ENCODE measurements at places on chromosomes 3 and 15. TPM values are rescaled to one million over a fixed set of nuclear protein-coding genes. Genes with fewer than 3 reads are reported as not detected.

DNA sequence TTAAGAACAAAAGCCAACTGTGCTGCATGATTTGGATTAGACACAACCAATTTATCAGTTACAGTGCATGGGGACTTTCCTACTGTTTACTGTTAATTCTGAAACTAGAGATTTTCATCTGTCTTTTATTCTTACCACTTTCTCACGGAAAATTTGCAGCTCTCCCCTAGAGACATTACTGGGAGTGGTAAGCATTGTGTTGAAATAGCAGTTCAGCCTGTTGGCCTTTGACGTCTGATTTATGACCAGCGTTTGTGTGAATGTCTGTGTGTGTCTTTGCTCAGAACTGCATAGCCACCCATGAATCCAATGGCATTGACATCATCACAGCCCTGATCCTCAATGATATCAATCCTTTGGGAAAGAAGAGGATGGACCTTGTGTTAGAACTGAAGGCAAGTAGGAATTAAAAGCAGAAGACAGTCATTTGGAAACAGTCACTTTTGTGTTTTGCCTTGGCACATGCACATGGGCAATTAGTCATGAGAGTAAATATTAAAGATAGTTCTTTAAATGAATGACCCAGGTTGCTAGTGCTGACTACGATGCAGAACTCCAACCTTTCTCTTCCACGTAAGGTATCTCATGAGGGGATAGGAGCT is 202.2 kb upstream of the BHLHE40 start:
- H3K27me3 ChIP-seq = no peaks in the 10 kb centered on the region
- peak overlapping the region; percentile 84 for H3K4me3 ChIP-seq
- peak; percentile 36 for DNase-seq

GRCh38 chr3:88151358-88151757 is 1.6 kb downstream of the C3orf38 start:
- peaks cover 46% of the 10 kb centered on the region for H3K4me1 ChIP-seq
- peaks cover 5% of the 10 kb centered on the region for H3K27me3 ChIP-seq
- H3K4me3 ChIP-seq = peak overlapping the region; percentile 96
- no peak for DNase-seq

The TEX264 gene
- total RNA-seq = 37.8 TPM

GRCh38 chr15:23823508-23823907 is 136.4 kb upstream of the NDN start:
- no peaks in the 10 kb centered on the region for H3K36me3 ChIP-seq
- no peak overlapping the region for H3K27ac ChIP-seq

- no peaks in the 10 kb centered on the region for H3K27me3 ChIP-seq
- H3K36me3 ChIP-seq = peaks cover 13% of the 10 kb centered on the region
- DNase-seq = no peak
- peaks cover 13% of the 10 kb centered on the region for H3K4me1 ChIP-seq
- no peak overlapping the region for H3K27ac ChIP-seq
These were observed 36.8 kb downstream of the PFN2 start for GRCh38 chr3:149933858-149934257.

- peaks cover 39% of the 10 kb centered on the region for H3K27me3 ChIP-seq
- H3K27ac ChIP-seq = no peak overlapping the region
- no peak for DNase-seq
- H3K36me3 ChIP-seq = no peaks in the 10 kb centered on the region
- H3K4me3 ChIP-seq = no peak overlapping the region
These were observed 44.6 kb upstream of the POU1F1 start for GRCh38 chr3:87320756-87321626.

DNA sequence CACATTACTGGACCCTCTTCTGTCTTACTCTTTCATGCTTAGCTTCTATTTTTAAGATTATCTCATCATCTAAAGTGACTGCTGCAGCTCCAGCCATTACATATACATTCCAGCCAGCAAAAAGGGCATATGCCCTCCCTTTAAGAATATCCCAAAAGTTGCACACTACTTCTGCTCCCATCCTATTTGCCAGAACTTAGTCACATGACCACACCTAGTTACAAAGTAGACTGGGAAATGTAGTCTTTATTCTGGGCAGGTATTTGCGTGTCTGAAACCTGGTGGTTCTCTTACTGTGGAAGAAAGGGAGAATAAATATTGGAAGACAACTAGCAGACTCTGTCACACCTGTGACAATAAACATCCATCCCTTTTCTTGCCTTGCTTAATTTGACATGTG is 341.6 kb upstream of the NR2E3 start:
- no peaks in the 10 kb centered on the region for H3K36me3 ChIP-seq
- DNase-seq = no peak
- no peak overlapping the region for H3K4me3 ChIP-seq
- H3K27ac ChIP-seq = no peak overlapping the region
- H3K27me3 ChIP-seq = no peaks in the 10 kb centered on the region
- peaks cover 7% of the 10 kb centered on the region for H3K4me1 ChIP-seq

Data from activated T-cell treated with anti-CD3 and anti-CD28 coated beads, Interleukin-2, amount 50 U/mL, for 72 hours (primary cell).